ENCODE measurements at places on chromosomes 4 and X.
A peak's percentile ranks its signal among the peaks of the same experiment; 100 is the strongest.

DNA sequence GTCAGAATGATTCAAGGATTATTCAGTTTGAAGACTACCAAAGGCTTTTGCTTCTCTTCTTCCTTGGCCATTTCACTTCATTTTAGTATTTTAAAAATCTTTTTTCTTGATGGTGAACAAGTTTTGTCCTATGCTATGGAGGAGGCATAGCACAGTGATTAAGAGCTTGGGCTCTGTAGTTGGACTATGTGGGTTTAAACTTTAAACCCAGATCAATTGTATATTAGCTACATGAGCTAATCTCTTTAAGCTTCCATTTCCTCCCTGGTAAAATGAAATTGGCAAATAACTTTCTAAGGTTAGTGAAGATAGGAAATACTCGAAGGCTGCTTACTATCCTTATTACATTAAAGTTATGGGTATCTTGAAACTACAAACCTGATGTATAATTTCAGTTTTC is 23.8 kb upstream of the C4orf51 start:
- DNase-seq: no peak

- DNase-seq: no peak
These were observed 76.7 kb downstream of the PDS5A start for GRCh38 chr4:39900966-39901365.

DNA sequence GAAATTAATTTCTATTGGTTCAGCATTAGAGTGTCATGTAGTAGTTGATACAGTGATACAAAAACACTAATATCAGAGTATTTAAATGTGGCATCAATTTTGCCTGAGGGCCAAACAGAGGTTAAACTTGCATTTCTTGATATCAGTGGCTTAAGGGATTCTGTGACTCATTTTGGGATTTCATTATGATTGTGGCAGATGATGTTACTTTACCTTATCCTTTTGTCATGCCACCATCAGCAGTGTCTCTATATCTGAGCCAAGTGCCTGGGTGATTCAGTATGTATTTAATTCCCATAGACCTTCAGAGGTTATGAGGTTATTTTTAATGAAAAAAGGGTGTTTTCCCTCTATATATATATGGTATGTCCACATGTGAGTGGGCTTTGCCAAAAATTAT is 582.9 kb downstream of the ADGRL3 start:
- DNase-seq: no peak

DNA sequence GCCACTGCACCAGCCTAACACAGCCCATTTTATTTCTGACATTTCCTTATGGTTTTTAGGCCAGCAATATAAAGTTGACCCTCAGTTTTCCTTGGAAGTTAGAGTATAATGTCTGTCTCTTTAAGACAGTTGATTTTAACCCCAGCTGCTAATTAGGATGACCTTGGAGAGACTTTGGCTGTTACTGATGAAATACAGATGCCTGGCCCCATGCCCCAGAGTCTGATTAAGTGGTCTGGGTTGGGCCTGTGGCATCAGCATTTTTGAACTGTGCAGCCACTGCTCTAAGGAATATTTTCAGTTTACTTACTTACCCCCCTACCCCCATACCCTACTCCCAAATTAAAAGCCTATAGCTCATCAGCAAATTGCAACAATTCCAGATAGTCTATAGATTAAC is 85.8 kb downstream of the DCLK2 start:
- DNase-seq: no peak

GRCh38 chr4:30822911-30823551 is 102.9 kb downstream of the PCDH7 start:
- no peak for DNase-seq

GRCh38 chr4:3615386-3616286 is 83.4 kb upstream of the LRPAP1 start:
- DNase-seq: no peak

DNA sequence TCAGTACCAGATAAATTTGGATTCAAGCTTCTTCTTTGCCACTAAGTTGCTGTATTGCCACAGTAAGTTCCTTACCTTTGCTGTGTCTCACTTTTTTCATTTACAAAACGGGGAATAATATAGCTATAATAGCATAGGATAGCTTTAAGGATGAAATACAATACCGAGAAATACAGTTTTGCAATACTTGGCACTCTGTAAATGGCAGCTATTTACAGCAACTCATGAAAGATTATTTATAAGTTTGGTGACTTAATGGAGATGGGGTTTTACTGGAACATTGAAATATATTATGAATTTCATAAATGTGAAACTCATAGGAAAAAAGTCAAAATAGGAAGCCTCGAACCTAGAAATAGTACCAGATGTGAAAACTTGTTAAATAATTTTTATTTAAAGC is 27.6 kb downstream of the ANXA10 start:
- no peak for DNase-seq

GRCh38 chr4:4394644-4395043 is 7.7 kb downstream of the NSG1 start:
- no peak for DNase-seq

DNA sequence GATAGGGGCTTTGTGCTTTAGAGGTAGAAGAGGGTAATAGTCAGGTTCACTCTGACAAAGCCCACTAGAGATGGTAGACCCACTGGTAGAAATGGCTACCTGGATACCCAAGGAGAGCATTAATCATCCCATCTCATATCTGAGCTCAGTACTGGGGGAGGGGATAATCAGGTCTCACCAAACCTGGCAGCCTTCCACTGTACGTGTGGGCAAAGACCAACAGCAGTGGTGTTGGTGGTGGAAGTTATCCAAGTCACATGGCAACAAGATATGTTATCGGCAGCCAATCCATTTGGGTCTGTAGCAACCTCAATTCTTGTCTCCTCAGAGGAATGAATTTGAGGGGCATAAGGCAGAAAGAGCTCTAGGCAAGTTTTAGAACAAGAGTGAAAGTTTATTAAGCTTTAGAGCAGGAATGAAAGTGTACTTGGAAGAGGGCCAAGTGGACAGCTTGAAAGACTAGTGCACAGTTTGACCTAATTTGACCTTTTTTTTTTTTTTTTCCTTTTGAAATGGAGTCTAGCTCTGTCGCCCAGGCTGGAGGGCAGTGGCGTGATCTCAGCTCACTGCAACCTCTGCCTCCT is 67.0 kb upstream of the CXCL13 start:
- DNase-seq: no peak

DNA sequence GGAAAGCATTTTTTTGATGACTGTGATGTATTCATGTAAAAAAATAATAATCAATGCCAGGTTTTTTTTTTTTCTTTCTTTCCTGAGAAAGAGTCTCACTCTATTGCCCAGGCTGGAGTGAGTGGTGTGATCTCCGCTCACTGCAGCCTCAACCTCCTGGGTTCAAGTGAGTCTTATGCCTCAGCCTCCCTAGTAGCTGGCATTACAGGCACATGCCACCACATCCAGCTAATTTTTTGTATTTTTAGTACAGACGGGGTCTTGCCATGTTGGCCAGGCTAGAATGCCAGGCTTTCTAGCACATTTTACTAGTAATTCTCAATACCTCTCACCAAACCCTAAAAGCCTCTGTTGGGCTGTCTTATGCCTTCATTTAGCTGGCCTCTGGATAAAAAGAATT is 25.7 kb downstream of the GPM6B start:
- no peak for DNase-seq

- DNase-seq: peak; percentile 44
These were observed 593 bp downstream of the NPY1R start for GRCh38 chr4:163331629-163332376.

DNA sequence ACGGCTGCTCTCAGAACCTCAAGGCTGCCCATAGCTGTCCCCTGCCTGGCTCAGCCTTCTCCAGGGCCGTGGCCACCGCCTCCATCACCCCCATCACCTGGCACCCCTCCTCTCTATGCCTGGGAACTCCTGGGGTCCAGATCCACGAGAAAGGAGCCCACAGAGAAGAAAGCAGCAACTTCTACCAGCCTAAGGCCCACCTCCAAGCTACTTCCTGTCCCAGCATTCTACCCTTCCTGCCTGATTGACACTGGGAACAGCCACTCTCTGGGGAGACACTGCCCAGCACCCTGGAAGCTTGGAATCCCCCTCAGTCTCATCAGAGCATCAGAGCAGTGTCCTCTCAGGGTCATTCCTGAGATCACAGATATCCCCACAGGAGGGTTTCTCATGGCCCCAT is 36.9 kb upstream of the PROM1 start:
- peak; percentile 40 for DNase-seq

DNA sequence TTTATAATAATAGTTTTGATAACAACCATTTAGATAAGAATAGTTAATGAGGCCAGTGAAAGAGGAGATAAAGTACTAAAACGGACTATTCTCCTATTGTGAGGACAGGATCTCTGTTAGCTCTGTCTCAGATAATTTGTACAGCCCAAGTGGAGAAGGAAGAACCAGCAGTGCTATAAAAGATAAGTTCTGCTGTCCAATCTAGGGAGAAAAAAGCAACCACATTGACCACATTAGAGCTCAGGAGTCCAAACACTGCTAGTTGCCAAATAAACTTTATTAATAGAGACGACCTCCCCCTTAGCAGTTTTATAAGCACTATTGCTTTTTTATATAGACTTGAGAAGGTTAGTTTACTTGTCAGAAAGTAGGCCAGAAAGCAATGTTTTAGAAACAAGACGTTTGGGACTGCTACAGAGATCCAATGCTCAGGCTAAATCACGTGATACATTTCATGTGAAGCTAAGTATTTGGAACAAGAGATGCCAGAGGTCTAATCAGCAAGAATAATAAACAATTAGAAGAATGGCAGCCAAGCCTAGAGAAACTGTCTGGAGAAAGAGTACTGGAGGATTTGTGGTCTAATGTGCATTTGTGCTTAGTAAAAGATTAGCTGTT is 15.9 kb downstream of the IL15 start:
- no peak for DNase-seq

DNA sequence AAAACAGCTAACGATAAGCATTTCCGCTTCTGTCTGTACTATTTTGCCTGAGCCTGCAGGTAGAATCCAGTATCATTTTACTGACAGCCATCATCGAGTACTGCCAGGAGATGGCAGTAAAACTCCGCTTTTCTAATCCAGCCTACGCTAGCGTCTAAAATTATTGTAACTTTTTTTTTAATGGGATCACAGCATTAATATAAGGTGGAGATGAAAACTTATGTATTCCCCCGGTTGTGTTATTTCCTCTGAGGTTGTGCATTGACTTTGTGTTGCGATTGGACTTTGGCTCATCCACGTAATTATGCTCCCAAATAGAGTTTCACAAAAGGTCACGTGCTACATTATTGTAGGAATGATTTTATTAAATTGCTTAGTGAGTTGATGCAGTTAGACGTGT is 248.1 kb downstream of the C4orf33 start:
- DNase-seq: peak; percentile 31

GRCh38 chr4:155543126-155543765 is 123.4 kb upstream of the GUCY1A1 start:
- no peak for DNase-seq

- no peak for DNase-seq
These were observed 65.2 kb upstream of the MTM1 start for GRCh38 chrX:150502979-150503897.

- peak; percentile 17 for DNase-seq
These were observed 238.8 kb downstream of the GRIA3 start for GRCh38 chrX:123422875-123423274.

DNA sequence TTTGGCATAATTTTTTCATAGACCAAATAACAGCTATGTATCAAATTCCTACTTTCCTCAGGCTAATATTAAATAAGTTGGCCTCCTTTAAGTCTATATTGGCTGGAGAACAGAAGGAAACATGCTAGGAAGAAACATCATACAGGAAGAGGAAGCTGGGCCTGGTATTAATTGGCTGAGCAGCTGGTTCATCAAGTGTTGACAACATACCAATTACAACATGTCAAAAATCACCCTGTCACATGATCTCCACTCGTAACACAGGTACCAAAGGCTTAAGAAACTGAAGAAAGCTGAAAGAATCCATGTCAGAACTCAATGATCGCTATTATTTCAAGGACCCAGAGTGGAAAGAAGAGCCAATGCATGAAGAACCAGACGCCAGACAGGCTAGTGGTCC is 10.5 kb downstream of the WDFY3 start:
- peak; percentile 21 for DNase-seq

GRCh38 chr4:80615099-80615498 is 279.6 kb downstream of the CFAP299 start:
- DNase-seq: no peak

- no peak for DNase-seq
These were observed 56.2 kb downstream of the APOO start for GRCh38 chrX:23851544-23851943.

DNA sequence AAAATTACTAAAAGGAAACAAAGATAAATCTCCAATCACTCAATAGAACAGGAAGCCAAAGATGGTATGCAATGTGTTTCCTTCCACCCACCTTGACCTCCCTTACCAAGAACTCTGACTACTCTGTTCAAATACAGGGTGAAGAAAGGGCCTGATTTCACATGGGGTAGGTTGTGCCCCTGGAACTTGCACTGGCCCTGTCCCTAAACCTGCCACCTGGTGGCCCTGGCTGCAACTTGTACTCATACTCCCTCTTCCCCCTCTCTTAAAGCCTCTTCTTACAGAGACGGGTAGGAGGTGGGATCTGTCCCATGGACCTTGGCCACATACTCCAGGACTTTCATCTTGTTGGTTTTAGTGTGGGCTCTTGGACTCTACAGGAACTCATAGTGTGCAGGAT is 17.3 kb upstream of the TMEM185A start:
- DNase-seq: no peak

DNA sequence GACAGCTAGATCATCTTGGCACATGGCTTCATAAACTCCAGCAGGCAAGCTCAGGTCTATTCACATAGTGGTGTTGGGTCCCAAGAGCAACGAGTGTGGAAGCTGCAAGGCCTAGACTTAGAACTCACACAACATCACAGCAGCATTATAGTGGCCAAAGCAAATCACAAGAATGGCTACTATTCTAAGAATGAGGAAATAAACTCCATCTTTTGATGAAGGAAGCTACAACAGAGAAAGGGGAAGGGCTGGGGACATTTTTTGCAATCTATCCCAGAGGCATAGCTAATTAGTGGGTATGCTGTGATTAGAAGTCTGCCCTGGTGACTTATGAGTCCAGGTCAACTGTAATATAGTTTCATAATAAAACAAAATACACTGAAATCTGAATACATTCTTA is 42.9 kb upstream of the TAB3 start:
- no peak for DNase-seq

DNA sequence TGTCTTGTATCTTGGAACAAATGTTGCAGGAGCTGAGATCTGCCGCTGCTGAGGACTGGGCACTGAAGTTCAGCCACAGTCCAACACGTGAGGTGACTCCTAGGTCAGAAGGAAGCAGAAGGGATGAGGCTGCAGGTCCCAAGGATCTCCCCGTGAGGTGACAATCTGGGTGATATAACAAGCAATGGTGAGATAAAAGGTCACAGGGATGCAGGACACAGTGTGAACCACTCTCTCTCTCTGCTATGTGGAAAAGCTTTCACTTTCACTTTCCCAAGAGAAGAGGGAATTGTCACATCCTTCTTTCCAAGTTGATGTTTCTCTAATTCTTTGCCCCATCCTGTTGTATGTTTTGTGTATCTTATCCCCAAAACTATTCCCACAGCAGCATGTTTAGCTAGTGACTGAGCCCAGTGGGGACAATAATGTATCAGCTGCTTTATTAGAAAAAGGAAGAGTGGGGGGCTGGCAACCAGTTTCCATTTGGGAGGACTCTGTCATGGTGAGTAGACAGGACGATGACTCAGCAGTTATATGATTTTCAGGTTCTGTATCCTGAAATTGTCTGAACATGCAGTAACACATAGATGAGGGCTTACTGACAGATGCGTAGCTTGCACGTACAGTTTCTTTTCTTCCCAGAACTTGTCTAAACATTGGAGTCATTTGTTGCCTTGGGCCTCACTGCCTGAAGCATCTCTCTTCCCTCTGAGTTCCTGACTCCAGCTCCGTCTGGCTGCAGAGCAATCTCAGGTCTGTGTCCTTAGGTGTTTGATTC is 1415.8 kb upstream of the TENM3 start:
- DNase-seq: peak; percentile 70

- DNase-seq: peak; percentile 89
These were observed at the start of gene DGKK for GRCh38 chrX:50470103-50471031. Gene DGKK, minus strand, starts transcription at chrX:50470825. Its CDS starts 147 bp downstream, at chrX:50470678.
